CD4-positive, alpha-beta T cell (primary cell): ENCODE measurements at places on chromosomes 1 and 21.

DNA sequence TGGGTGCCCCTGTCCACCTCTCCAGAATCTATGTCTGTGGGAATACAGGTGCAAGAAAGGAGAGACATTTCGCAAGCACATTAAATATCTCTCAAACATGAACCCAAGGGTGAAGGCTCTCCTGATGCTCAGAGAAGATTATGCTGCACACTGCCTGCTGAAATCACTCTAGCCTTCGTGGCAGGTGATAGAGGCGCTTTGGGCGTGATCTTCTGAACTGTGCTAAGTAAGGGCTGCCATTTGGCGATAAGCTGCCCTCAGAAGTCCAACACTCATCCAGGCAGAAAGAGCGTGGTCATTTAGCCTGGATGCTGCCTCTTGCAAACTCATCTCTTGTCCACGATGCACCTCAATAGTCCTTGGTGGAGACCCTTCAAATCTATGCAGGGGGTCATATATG lies 241.9 kb downstream of the KAZN start:
- H3K27ac ChIP-seq: no peak overlapping the region
- H3K27me3 ChIP-seq: peaks cover 5% of the 10 kb centered on the region
- no peak for DNase-seq
- no peak overlapping the region for H3K4me3 ChIP-seq

- no peaks in the 10 kb centered on the region for H3K27me3 ChIP-seq
- H3K4me1 ChIP-seq: no peaks in the 10 kb centered on the region
- no peak for DNase-seq
These were observed 74.2 kb upstream of the NEK7 start for GRCh38 chr1:198082576-198082975.

- H3K36me3 ChIP-seq: no peaks in the 10 kb centered on the region
- no peak overlapping the region for H3K4me3 ChIP-seq
- peaks cover 2% of the 10 kb centered on the region for H3K27me3 ChIP-seq
- no peaks in the 10 kb centered on the region for H3K4me1 ChIP-seq
- no peak overlapping the region for H3K27ac ChIP-seq
These were observed 371.2 kb downstream of the NPHP4 start for GRCh38 chr1:5620997-5621396.

- H3K36me3 ChIP-seq: no peaks in the 10 kb centered on the region
- H3K4me3 ChIP-seq: no peak overlapping the region
- no peak overlapping the region for H3K27ac ChIP-seq
- H3K4me1 ChIP-seq: no peaks in the 10 kb centered on the region
These were observed 650.7 kb downstream of the KIF26B start for GRCh38 chr1:245805532-245805931.

- H3K27me3 ChIP-seq: peaks cover 33% of the 10 kb centered on the region
- no peak overlapping the region for H3K27ac ChIP-seq
- H3K36me3 ChIP-seq: no peaks in the 10 kb centered on the region
- H3K4me1 ChIP-seq: no peaks in the 10 kb centered on the region
These were observed 64.8 kb upstream of the WNT4 start for GRCh38 chr1:22207511-22208267.

- peaks cover 4% of the 10 kb centered on the region for H3K27me3 ChIP-seq
- DNase-seq: no peak
- no peak overlapping the region for H3K27ac ChIP-seq
- no peaks in the 10 kb centered on the region for H3K36me3 ChIP-seq
These were observed 75.0 kb downstream of the IGSF21 start for GRCh38 chr1:18182398-18183160.

DNA sequence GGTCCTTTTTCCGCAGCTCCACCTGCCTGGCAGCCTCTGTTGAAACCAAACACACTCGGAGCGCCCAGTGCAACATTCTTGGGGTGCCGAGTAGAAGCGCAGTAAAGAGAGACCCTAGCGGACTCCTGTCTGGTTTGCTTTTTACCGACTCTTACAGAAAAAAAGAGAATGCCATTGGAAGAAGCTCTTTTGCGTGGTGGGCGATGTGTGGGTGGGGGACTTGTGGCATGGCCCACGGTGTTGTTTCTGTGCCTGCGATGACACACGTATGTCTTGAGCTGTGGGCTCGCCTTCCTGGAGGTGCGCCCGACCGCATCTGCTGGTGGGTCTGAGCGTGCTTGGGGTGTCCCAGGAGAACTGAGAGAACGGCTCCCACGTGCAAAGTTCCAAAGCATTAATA lies 7.3 kb upstream of the BARHL2 start:
- DNase-seq: no peak
- peaks cover 100% of the 10 kb centered on the region for H3K27me3 ChIP-seq
- no peaks in the 10 kb centered on the region for H3K36me3 ChIP-seq
- H3K4me1 ChIP-seq: peaks cover 59% of the 10 kb centered on the region
- H3K27ac ChIP-seq: no peak overlapping the region

DNA sequence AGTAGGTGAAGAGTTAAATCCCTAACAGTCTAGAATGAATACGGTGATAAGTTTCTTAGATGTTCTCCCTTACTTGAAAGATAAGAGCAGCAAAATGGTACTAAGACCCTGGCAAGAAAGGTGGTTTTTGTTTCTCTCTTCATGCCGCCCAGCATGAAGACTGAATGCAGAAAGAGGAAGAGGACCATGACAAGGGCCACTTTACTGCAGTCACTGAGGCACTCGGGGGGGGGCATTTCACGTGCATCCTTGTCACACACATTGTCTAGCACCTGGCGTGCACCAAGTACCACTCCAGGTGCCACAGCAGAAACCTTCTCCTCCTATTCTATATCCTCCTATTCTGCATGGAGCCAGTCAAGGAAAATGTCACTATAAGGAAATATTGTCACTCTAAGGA lies 222.0 kb downstream of the TOMM20 start:
- DNase-seq: no peak
- no peak overlapping the region for H3K27ac ChIP-seq
- no peaks in the 10 kb centered on the region for H3K36me3 ChIP-seq
- H3K4me3 ChIP-seq: no peak overlapping the region

DNA sequence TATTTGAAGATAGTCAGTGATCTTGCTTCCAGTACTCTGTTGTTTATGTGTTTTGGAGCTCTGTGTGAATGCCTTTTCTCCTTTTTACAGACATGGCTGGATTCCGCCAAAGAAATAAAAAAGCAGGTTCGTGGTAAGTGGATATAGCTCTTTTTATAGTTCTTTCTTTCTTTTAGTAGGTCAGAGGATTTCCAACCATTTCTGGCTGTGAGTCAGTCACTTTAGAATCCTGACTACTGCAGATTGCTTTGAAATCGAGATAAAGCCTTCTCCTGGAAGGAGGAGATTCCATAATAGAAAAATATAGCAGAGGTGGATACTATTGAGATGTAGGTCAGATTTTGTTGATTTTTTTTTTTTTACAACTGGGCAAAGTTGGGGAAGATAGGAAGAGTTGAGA lies 97.4 kb downstream of the EPB41 start:
- H3K4me1 ChIP-seq: no peaks in the 10 kb centered on the region
- H3K27ac ChIP-seq: no peak overlapping the region
- no peak overlapping the region for H3K4me3 ChIP-seq
- H3K27me3 ChIP-seq: no peaks in the 10 kb centered on the region

GRCh38 chr1:6098303-6099215 lies 52.9 kb downstream of the KCNAB2 start:
- no peak overlapping the region for H3K27ac ChIP-seq
- peaks cover 37% of the 10 kb centered on the region for H3K36me3 ChIP-seq
- no peaks in the 10 kb centered on the region for H3K4me1 ChIP-seq
- no peaks in the 10 kb centered on the region for H3K27me3 ChIP-seq

DNA sequence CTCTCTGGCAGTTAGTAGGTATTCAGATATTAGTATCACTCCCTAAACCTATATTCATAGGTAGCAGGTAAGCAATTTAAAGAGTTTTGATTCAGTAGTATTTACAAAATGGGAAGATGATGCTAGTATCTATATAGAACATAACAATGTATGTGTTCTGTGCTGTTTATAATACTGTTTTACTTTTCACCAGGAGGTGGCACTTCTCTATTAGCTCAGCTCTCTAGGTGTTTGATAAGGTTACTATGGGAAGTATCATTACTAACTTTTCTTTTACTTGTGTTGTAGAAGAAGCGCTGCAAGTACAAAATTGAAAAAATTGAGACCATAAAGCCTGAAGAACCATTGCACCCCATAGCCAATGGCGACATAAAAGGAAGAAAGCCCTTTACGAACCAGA lies 49.4 kb upstream of the FASLG start:
- H3K36me3 ChIP-seq: peaks cover 21% of the 10 kb centered on the region
- no peak overlapping the region for H3K27ac ChIP-seq
- no peak for DNase-seq
- H3K4me1 ChIP-seq: no peaks in the 10 kb centered on the region
- H3K27me3 ChIP-seq: no peaks in the 10 kb centered on the region
- H3K4me3 ChIP-seq: no peak overlapping the region

DNA sequence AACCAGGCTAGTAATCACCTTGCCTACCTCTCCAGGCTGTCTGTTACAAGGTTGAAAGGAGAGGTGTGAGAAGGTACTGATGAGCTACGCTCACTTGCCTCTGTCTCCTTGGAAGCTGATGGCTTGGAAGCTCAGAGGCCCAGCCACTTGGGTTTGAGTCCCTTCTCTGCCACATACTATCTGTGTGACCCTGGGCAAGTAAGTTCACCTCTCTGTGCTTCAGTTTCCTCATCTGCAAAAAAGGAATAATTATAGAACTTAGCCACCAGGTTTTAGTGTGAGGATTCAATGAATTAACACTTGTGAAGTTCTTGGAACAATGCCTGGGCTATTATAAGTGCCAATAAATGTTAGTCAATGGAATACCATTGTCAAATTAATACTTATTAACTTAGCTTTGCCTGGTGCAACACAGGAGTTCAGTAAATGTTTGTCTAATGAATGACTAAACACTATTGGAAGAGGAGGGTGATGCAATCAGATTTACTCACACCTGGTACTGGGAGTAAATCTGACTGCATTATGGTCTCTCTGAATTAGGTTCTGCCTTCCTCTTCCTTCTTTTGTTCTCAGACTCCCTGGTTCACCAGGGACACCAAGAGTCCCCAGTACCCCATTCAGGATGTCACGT lies 55.5 kb downstream of the TRABD2B start:
- no peak overlapping the region for H3K27ac ChIP-seq
- DNase-seq: no peak
- H3K4me1 ChIP-seq: no peaks in the 10 kb centered on the region
- no peak overlapping the region for H3K4me3 ChIP-seq

DNA sequence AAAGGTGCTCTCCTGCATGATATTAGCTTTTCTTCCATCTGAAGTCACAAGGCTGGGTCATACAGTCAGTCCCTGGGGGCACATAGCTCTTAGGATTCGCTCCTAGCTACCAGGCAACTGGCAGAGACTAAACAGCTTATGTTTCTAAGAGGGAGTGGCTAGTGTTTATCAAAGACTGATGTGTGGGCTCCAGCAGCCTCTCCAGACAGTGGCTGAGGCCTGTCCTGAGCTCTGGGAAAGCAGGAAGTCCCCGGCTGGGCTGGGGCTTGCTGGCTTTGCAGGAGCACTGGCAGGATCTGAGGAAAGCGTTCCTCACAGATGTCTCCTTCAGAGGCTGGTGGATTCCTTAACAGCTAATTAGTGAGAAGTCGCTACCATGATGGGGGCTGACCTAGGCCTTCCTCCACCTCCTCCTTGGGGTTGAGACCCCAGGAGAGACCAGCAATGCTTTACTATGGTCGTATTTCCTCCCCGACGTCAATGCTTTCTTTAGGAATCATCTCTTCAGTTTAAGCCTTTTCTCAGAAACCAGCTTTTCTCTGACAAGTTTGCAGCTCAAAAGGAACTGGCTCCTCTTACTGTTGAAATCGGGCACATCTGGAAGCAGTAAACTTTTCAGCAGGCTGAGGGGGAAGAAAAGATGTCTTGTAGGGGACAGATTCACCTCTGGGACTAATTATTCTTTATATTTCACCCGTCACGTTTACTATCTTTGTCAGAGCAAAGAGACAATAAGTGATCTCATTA lies 33.5 kb upstream of the HHAT start:
- peaks cover 10% of the 10 kb centered on the region for H3K4me1 ChIP-seq
- no peak for DNase-seq
- no peaks in the 10 kb centered on the region for H3K36me3 ChIP-seq
- no peak overlapping the region for H3K4me3 ChIP-seq
- peaks cover 41% of the 10 kb centered on the region for H3K27me3 ChIP-seq

- no peaks in the 10 kb centered on the region for H3K4me1 ChIP-seq
- H3K27ac ChIP-seq: no peak overlapping the region
- DNase-seq: no peak
- no peaks in the 10 kb centered on the region for H3K36me3 ChIP-seq
- H3K27me3 ChIP-seq: no peaks in the 10 kb centered on the region
These were observed 315.9 kb downstream of the CAMTA1 start for GRCh38 chr1:7101187-7101586.

GRCh38 chr1:169902751-169903150 lies 9.1 kb upstream of the SCYL3 start:
- no peak overlapping the region for H3K4me3 ChIP-seq
- no peak for DNase-seq
- no peaks in the 10 kb centered on the region for H3K27me3 ChIP-seq
- H3K4me1 ChIP-seq: peaks cover 12% of the 10 kb centered on the region
- no peaks in the 10 kb centered on the region for H3K36me3 ChIP-seq
- no peak overlapping the region for H3K27ac ChIP-seq

DNA sequence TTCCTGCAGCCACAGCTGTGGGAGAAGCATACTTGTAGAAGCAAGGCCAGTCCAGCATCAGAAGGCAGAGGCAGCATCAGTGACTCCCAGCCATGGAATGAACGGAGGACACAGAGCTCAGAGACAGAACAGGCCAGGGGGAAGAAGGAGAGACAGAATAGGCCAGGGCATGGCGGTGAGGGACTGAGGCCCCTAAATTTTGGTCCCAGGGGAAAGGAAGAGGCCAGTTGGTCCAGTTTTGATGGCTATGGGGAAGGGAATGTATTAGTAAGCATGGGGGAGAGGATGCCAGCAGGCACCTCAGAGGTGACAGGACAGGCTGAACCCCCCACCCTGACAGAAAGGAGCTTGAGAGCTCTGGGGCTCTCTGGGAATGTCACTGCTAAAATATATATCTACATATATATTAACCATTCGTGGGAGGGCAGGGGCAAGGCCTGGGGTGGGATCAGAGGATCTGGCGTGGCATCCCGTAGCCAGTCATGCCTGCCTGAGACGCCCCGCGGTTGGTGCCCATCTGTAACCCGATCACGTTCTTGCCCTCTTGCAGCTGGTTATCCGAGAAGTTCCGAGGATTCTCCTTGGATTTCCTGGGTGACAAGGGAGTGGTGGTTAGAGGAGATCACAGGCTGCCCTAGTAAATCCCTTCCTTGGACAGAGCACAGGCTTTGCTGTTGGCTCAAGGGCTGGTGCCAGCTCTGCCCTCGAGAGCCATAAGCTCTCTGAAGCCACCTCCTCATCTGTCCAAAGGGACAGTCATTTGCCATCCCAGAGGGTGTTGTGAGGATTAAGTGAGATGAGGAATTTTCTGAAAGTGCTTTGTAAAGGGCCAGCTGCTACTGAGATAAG lies 6.7 kb downstream of the TAGLN2 start:
- H3K27ac ChIP-seq: no peak overlapping the region
- DNase-seq: no peak
- peaks cover 73% of the 10 kb centered on the region for H3K4me1 ChIP-seq
- H3K36me3 ChIP-seq: peaks cover 65% of the 10 kb centered on the region

DNA sequence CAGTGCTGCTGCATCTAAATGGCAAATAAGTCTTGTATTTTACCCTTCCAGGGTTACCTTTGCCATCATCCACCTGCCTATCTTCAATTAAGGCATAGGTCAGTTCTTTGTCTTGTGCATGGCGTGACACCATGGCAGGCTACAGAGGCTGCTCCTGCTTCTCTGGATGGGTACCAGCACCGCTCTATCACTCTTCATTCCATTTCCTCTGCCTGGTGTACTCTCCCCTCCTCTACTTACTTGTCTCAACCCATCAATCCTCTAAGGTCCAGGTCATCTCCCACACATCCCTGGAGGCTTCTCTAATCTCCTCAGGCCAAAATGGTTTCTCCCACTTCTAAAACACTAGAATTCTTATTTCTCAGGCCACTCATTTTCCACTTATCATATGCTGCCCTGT lies 257.5 kb downstream of the BARHL2 start:
- no peaks in the 10 kb centered on the region for H3K4me1 ChIP-seq
- H3K27me3 ChIP-seq: no peaks in the 10 kb centered on the region
- no peak for DNase-seq
- no peaks in the 10 kb centered on the region for H3K36me3 ChIP-seq
